ENCODE measurements at places on chromosomes 12 and 14. TPM values are rescaled to one million over a fixed set of nuclear protein-coding genes. Genes with fewer than 3 reads are reported as not detected.

DNA sequence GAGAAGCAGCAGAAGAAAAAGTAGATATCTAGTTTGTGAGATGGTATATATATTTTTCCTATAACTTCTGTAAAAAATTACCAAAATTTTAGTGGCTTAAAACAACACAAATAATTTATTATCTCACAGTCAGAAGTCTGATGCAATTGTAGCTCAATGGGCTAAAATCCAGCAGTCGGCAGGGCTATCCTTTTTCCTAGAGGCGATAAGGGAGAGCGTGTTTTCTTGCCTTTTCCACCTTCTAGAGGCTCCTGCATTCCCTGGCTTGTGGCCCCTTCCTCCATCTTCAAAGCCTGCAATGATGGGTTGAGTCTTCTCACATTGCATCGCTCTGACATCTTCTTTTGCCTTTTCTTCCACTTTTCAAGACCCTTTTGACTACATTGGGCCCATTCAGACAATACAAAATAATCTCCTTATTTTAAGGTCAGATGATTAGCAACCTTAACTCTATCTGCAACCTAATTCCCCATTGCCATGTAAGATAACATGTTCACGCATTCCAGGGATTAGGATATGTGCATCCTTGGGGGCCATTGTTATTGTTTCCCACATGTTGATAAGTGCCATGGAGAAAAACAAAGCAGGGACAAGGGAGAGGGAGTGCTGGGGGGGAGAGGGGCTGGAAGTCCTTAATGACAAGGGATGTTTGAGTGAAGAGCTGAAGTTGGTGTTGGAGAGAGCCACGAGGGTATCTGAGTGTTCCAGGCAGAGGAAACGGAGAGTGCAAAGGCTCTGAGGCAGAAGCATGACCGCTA, 13.8 kb upstream of the DDX47 start:
- no peak for DNase-seq

ADGRD1 gene
- total RNA-seq, result 0.80 TPM

DNA sequence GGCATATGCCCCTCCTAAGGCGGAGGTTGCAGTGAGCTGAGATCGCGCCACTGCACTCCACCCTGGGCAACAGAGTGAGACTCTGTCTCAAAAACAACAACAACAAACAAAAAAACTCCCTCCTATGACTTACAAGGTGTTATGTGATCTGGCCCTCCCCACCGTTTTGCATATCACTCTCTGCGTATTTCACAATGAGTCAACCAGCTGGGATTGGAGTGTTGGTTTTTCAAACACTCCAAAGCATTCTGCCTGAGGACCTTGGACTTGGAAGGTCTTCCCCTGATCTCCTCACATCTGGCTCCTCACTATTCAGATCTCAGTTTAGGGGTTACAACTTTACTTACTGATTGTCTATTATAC, 14.0 kb downstream of the MANSC1 start:
- DNase-seq, result no peak

- DNase-seq, result peak; percentile 57
Observed at GRCh38 chr12:121536899-121537813, 43.7 kb downstream of the KDM2B start.

GZMB gene
- total RNA-seq, result 0.68 TPM

DNA sequence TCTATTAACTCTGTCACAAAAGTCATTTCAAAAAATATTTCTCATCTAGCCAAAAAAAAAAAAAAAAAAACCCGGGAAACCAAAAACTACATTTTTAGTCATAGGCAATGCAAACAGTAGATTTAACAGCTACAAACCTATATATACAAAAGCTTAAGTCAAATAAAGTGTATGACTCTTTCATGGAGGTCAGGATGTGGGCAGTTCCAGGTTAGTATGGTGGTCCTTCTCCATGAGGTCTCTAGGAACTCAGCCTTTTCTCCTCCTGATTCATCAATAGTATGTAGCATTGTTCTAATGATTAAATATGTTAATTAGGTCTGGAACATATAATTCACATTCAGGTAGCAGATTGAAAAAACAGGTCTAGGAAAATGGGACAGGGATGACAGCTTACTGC, 586.5 kb downstream of the SLC16A7 start:
- no peak for DNase-seq

- no peak for DNase-seq
Observed at GRCh38 chr14:60931218-60931617, 49.7 kb downstream of the TRMT5 start.

GRCh38 chr12:30757316-30757715, 2.6 kb upstream of the CAPRIN2 start:
- DNase-seq, result no peak

DNA sequence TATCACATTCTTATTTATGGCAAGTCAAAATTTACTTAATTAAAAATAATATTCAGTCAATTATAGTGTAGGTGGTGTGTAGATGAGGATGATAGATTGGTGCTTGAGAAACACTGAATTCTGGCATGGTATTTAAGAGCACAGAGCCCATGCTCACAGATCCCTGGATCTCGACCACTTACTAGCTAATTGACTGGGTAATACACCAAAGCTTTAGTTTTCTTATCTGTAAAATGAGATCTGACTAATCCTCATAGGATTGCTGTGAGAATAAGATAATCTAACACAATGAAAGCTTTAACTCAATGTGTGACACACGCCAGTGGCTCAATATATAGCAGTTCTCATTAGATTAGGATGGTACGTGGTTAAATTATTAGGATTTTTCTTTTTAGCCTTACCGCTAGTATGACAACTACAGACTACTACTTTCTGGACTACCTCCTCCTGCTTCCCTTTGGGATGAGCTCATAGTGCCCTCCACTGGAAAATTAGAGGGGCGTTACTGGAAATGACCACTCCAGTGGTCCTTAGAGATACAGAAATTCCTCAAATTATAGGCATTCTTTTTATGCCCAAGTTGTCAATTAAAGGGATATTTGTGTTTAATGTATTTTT, 482.8 kb upstream of the TBX3 start:
- no peak for DNase-seq

DNA sequence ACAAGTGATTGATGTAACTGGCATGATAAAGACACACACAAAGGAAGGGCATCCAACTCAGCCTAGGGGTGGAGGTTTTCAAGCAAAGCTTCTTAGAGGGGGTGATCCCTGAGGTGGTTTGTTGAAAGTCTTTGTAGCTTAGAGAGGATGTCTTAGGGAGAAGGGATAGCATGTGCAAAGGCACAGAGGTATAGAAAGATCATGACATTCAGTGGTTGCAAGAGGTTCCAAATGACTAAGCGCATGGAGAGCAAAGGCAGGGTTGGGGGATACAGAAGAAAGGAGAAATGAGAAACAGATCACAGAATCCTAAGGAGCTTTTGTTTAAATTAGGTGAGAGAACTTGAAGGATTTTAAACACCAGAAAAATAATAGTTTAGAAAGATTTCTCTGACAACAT, 5.2 kb upstream of the CCT2 start:
- no peak for DNase-seq

DNA sequence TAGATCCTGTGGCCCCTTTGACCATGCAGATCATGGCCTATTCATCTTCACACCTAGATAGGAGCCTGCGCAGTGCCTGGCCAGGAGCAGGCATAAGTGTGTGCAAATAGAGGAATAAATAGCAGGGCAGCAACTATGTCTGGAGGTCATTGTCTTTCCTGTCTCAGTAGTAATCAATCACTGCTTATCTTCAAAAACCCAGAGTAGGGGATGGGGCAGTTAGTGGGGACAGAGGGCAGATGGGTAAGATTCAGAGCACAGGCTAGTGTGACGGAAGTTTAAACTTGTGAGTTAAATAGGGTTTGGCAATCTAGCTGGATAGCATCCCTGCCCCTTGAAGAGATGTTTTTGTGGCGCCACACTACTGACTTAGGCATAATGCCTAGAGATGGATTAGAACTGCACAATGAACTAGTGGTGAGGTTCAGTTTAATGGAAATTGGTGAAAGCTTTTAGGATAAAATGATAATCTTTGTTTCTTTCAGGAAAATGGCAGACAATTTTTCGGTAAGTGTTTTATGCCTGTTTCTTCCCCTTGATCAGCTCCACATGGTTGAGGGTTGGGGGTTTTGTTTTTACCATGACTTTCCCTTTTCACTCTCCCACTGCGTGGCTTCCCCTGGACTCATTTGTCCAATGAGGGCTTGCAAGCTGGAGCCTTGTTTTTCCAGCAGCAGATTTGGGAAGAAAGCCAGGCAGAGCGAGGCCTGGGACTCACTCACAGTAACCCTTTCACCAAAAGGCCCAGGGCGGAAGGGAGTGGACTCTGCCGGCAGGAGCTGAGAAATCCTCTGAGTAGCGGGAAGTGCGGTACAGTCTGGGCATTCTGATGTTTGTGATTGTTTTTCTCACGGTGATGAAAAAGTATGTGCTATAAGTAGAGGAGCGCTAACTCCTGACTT, 8.1 kb downstream of the LGALS3 start:
- no peak for DNase-seq

DNA sequence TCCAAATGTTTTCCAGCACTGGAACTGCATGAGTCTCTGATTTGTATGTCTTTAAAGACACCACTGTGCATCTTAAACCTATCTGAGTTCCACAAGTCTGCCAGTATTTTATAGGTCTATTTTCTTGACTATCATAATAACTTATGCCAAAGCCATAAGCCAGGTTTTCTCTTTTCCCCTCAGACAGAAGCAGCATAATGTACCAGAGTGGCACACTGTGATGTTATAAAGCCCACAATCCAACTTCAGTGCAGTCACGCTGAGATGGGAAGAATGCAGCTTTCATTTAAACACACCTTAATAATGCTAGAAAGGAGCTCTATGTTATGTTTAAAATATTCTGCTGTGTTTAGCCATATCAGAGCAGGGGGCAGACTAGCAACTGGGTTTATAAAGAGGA, 923.3 kb downstream of the DIO2 start:
- DNase-seq, result no peak

DNA sequence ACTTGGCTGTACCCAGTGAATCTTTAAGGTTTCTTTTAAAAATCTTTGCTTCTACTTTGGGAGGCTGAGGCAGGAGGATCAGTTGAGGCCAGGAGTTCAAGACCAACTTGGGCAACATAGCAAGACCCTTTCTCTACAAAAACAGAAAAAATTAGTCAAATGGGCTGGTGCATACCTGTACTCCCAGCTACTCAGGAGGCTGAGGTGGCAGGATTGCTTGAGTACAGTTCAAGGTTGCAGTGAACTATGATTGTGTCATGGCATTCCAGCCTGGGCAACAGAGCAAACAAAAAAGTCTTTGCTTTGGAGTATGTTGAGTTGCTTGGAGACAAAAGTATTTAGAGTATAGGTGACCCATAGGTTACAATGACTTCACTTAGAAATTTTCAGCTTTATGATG, 6.2 kb upstream of the DDX55 start:
- DNase-seq, result no peak

DNA sequence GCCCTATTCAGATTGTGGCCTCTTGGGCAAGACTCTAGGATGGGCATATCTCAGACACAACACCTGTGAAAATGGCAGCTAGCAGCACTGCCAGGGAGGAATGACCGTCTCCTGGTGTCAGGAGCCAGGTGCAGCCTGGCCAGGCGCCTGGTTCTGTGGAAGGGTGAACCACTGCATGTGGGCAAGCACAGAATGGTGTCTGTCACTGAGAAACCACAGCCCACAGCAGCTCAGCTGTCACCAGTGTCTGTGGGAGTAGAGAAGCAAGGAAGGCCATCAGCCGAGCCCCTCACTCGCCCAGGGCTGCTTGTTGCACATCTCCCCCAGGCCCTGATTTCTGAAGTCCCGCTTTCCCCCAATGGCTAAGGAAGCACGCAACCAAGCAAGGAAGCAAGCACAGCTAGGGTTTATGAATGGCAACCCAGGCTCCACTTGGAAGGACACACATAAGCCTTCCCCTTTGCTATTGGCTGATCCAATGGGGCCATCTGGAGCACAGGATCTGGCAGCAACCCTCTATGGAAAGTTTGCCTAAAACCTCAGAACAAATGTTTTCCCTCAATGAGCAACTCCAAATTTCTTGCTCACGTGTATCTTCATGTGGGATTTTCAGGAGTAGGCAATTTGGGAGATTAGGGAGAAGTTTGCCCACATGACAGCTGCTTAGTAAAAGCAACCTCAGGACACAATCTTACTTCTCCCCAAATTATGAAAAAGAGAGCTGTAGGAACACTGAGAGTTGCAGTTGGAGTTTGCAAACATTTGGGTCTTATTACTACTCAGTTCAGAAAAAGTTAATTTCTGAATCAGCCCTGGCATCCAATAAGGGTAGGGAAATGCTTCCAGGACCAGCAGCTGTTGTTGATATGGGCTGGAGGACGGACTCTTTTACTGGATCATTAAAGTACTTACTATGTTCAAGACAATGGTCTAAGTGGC, 44.7 kb downstream of the GPHB5 start:
- no peak for DNase-seq

CYP27B1 gene
- 3.2 TPM for total RNA-seq

DNA sequence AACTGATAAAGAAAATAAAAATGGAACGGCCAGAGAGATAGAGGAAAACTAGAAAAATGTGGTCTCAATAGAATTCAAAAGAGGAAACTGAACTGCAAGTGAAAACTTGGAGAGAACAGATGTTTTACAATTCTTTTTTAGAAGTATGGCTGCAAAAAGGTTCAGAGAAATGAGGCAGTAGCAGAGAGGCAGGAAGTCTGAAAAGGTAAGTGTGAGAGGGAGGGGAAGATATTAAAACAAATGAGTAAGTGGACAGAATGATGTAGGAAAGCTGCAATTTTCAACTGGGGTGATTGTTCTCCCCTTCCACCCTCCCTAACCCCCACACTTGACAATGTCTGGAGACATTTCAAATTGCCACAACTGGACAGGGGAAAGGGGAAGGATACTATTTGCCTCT, 12.9 kb downstream of the BTBD7 start:
- no peak for DNase-seq

DNA sequence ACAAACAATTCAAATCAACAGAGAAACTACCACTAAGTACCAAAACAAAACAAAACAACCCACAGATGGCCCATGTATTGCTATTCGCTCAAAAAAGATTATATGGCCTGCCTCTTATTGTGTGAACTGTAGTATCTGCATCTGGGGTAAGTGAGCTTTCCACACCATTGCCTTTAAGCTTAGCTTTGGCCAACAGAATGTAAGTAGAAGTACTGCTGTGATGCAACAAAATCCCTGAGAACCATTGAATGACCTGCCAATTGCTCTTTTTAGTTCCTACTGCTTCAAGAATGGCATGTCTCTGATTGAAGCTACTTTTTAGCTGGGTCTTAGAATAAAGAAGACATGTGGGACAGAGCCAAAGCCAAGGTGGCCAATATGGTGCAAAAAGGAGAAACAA, 32.5 kb downstream of the PPFIA2 start:
- no peak for DNase-seq

ZNF385A gene
- 18.4 TPM for total RNA-seq

GRCh38 chr12:95516757-95517156, 34.5 kb downstream of the USP44 start:
- DNase-seq, result no peak

MSI1 gene
- 64.5 TPM for total RNA-seq

PTPRB gene
- total RNA-seq, result 3.3 TPM
